Naive B cell (primary cell): ENCODE measurements at places on chromosomes 2 and 18. TPM values are rescaled to one million over a fixed set of nuclear protein-coding genes. Genes with fewer than 3 reads are reported as not detected.
A peak's percentile ranks its signal among the peaks of the same experiment; 100 is the strongest.

DNA sequence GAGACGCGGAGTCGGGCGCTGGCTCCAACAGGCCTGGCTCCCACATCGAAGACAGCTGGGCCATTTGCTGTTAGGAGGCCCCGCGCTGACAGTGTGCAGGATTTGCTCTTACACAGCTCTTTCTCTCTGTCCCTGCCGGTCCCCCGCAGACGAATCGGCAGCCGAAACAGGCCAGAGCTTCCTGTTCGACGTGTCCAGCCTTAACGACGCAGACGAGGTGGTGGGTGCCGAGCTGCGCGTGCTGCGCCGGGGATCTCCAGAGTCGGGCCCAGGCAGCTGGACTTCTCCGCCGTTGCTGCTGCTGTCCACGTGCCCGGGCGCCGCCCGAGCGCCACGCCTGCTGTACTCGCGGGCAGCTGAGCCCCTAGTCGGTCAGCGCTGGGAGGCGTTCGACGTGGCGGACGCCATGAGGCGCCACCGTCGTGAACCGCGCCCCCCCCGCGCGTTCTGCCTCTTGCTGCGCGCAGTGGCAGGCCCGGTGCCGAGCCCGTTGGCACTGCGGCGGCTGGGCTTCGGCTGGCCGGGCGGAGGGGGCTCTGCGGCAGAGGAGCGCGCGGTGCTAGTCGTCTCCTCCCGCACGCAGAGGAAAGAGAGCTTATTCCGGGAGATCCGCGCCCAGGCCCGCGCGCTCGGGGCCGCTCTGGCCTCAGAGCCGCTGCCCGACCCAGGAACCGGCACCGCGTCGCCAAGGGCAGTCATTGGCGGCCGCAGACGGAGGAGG, 3.5 kb downstream of the GDF7 start:
- peaks cover 34% of the 10 kb centered on the region for H3K27me3 ChIP-seq
- no peak for DNase-seq
- H3K4me1 ChIP-seq: peaks cover 48% of the 10 kb centered on the region
- H3K27ac ChIP-seq: peak overlapping the region; percentile 78
- H3K4me3 ChIP-seq: peak overlapping the region; percentile 85

DNA sequence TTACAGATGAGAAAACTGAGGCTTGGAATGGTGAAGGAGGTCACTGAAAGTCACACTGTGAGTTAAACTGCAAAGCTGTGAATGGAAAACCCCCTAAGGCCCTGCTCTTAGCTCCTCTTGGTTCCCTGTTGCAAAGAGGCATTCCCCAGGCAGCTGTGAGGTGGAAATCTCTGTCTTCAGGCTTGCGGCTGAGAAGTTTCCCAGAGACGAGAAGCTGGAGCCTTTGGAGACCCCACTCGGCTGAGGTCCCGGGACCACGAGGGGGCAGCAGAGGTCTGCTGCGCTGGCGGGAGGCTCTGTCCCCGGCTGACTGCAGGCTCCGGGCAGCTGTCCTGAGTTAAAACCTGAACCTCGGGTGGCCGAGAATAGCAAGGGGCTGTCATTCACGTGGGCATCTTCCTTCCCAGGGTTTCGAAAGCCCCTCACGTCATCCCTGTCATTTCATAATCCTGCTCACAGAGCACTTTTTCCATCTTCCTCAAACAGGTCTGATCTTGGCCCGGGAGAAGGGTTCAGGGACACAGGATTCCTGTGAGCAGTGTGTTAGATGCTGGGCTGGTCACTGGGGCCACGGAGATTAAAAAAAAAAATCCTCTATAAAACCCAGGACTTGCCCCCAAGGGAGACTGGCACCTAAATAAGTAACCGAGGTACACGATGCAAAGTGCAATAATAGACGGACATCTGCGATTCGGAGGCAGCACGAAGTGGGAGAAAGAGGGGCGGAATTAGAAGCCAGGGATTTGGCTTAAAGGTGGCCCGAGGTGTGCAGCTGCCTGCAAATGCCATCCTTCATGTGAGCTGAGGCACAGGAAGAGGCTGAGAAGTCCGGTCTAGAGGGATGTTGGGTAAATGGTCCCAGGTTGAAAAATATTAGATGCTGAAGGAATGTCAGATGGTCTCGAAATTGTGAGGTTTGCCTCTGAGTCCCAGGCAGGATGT, 24.6 kb upstream of the ATOH8 start:
- DNase-seq: peak; percentile 67
- no peaks in the 10 kb centered on the region for H3K36me3 ChIP-seq
- H3K27ac ChIP-seq: no peak overlapping the region

DNA sequence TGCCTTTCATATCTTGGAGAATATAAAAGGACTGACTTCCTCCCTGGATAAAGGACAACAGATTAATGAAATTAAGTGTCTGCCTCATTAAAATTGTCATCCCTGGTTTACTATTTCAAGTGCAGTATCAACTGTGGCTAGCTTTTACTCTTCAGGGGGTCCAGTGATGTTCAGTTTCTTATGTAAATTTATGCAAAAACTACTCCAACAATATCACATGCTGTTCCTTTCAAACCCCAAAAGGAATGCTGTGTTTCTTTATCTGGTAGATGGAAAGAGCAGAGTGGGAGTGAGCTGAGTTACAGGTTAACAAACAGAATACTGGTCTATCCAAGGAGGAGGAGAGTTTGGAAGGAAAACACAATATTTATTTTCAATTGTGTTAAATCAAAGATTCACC, 283.7 kb upstream of the VWC2L start:
- DNase-seq: no peak
- H3K27ac ChIP-seq: no peak overlapping the region
- no peaks in the 10 kb centered on the region for H3K4me1 ChIP-seq
- H3K4me3 ChIP-seq: no peak overlapping the region
- H3K36me3 ChIP-seq: no peaks in the 10 kb centered on the region
- no peaks in the 10 kb centered on the region for H3K27me3 ChIP-seq

DNA sequence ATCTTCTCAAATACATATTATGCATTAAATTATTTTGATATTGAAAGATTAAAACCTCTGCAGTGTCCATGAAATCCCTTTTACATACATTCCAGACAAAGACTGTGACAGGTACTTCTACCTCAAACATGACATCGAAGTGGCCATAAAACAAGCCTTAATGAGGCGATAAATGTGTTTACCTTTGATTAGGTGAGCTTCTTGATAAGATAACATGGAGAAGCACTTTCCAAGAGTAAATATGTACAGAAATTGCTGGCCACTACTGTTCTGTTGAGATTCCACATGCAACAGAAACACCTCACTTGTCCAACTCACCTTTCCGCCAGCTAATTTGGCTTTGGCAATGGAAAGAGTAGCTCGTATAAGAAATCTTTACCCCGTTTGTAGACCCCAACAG, 55.2 kb downstream of the ZEB2 start:
- H3K4me3 ChIP-seq: no peak overlapping the region
- H3K27ac ChIP-seq: no peak overlapping the region
- peaks cover 62% of the 10 kb centered on the region for H3K4me1 ChIP-seq
- DNase-seq: no peak
- H3K36me3 ChIP-seq: no peaks in the 10 kb centered on the region

DNA sequence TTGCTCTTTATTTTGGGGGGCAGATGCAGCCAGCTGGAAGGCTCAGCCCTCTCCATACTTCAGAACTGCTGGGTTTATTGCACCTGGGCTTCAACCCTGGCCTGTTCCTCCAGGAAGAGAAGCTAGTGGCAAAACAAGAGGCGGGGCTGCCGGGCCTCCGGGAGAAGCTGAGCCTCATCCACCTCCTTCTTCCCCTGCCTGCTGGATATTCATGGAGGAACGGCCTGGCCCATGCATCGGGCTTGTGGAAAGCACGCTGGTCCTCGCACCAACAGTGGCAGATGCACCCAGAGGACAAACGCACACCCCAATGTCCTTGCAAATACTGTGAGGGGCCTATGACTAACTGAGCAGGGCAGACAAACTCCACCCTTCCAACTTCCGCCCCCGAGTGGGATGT, 30.6 kb downstream of the FAM178B start:
- H3K4me1 ChIP-seq: peaks cover 29% of the 10 kb centered on the region
- no peak overlapping the region for H3K27ac ChIP-seq
- H3K27me3 ChIP-seq: peaks cover 8% of the 10 kb centered on the region
- no peaks in the 10 kb centered on the region for H3K36me3 ChIP-seq
- no peak overlapping the region for H3K4me3 ChIP-seq

Gene SLC11A1
- polyA plus RNA-seq: 1.9 TPM
